ENCODE measurements at places on chromosomes 16 and 17. TPM values are rescaled to one million over a fixed set of nuclear protein-coding genes. Genes with fewer than 3 reads are reported as not detected.

DNA sequence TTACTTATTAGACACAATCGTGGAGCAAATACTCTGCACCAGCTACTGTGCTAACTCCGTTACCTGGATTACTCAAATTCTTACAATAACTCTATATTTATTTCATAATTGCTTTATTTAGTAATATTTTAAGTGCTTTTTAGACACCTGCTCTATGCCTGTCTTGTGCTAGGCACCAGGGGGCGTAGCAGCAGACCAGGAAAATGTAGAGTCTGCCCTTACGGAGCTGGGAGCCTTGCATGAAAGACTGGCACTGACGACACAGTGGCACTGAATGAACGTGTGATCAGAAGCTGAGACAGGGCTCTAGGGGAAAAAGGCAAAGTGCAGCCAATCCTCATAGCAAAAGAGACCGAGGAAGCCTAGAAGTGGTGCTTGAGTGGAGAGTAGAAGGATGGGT, 486.5 kb downstream of the CDH13 start:
- no peak for DNase-seq

GRCh38 chr17:35757243-35757642, 3.4 kb upstream of the C17orf50 start:
- DNase-seq: no peak

DNA sequence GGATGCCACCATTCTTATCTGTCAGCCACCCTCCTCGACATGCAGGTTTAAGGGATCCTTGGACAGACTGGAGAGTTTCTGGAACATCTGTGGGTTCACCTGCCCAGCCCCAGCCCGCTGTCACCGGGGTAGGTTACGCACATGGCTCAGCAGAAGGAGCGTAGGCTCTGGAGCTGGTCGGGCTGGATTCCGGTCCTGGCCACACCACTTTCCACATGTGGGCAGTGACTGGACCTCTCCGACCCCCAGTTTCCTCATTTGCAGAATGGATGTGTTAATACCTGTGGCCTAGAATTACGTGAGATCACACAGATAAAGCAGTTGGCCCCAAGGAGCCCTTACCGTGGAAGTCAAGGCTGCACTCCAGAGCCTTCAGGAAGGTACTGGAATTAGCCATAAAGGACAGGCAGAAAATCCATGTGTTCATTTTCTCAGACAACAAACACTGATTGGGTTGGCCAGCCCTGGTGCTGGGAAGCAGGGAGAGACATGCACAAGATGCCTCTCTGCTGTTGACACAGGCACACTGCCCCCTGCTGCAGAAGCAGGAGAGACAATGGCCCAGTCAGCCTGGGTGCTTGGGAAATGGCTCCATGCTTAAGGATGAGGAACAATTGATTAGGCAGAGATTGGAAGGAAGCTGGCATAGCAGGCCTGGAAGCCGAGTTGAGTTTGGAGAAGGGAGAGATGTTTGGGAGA, 58.8 kb downstream of the SF3B3 start:
- DNase-seq: no peak

DNA sequence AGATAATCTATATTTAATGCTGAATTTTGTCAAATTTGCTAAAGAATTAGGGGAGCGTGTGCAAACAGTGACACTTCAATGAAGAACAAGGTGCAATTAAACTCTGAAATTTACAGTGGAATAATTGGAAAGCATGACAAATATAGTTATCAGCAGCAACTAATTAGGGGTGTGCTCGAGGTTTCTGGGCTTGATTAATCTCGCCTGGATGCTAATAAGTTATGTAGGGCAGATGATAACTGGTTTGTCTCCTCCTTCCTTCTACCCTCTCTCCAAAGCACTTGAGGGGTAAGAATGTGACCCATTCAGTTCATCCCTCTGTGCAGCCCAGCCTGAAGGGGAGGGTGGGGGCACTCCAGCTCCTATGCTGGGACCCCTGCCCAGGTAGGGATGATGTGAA, 21.9 kb downstream of the MRM1 start:
- DNase-seq: no peak

- DNase-seq: no peak
Measured at GRCh38 chr17:44133918-44134476, 7.7 kb upstream of the HROB start.

DNA sequence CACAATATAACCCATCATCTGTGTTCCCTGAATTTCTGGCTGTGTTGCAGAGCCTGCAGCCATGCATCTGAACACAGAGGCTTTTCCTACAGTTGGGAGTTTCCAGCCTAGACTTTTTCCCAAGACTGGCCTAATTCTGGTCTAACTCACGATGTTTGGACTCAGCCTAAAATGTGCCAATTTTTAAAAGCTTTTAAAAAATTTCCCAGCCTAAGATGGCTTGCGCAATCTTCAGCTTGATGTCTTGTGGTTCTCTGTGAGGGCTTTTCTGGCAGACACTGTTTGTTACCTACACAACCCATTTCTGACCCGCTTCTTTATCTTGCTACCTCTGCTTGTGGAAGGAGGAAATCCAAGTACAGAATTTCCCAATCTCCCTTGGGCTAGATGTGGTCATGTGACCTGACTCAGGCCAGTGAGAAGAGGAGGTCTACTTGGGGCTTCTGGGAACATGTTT, 72.7 kb upstream of the GAS7 start:
- no peak for DNase-seq

Gene TP53TG3F
- polyA plus RNA-seq: not detected

Gene CHD9NB
- polyA plus RNA-seq: 11.6 TPM

Gene MYH3
- polyA plus RNA-seq: 3.0 TPM

Gene ZNF624
- 11.8 TPM for polyA plus RNA-seq
